CD4-positive, alpha-beta T cell treated with Interleukin-15 for 4 hours (primary cell): ENCODE measurements at places on chromosomes 11 and 22.

- DNase-seq: no peak
Measured at GRCh38 chr11:32184723-32185376, 94.0 kb downstream of the RCN1 start.

DNA sequence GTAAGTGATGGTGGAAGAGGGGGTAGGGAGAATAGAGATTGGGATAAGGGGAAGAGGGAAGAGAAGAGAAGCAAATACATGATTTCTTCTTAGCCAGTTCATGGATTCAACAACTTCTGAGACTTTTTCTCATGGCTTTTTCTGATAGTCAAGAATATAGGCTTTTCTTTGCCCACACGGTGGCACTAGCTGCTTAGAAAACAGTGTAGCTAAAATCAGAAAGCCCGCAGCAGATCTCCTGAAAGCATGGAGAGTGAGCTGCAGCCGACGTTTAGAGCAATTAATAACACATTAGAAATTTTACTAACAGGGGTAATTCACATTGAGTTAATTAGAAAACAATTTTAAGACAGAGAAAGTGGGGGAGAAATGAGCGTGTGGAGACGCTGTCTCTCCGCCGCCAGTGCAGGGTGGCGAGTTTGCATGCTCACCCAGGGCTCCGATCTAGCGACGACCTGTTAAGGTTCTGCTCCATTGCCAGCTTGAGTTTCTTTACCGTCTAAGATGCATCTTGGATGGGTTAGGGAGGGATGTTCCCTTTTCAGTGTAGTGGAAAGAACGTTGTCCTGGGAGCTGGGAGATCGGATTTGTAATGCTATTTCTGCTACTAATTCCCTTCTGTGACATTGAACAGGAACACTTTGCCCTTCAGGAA lies 3.3 kb upstream of the RAG1 start:
- DNase-seq: peak; percentile 54

- no peak for DNase-seq
Measured at GRCh38 chr11:98771791-98772190, 249.0 kb upstream of the CNTN5 start.

DNA sequence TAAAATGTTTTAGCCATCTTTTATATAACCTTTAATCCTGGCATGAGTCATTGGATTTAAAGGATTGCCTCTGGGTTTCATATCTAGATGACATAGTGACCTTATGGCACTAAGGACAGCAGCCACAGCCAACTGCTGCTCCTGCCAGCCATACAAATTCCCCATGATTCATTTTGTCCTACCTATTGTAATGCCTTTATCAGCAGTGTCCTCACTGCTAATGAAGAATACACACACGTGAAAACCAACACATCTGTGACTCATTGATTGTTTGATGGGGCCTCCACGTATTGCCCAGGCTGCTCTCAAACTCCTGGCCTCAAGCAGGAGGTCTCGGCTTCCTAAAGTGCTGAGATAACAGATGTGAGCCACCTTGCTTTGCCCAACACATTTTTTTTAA lies 1.8 kb downstream of the LDHAL6A start:
- DNase-seq: no peak

- DNase-seq: no peak
Measured at GRCh38 chr11:105548359-105548758, 61.5 kb upstream of the GRIA4 start.

GRCh38 chr11:124742555-124742954 lies 2.8 kb downstream of the NRGN start:
- DNase-seq: no peak

- no peak for DNase-seq
Measured at GRCh38 chr11:75161506-75162095, 10.7 kb downstream of the SLCO2B1 start.

- no peak for DNase-seq
Measured at GRCh38 chr11:67651976-67652781, 1.6 kb upstream of the ACY3 start.

DNA sequence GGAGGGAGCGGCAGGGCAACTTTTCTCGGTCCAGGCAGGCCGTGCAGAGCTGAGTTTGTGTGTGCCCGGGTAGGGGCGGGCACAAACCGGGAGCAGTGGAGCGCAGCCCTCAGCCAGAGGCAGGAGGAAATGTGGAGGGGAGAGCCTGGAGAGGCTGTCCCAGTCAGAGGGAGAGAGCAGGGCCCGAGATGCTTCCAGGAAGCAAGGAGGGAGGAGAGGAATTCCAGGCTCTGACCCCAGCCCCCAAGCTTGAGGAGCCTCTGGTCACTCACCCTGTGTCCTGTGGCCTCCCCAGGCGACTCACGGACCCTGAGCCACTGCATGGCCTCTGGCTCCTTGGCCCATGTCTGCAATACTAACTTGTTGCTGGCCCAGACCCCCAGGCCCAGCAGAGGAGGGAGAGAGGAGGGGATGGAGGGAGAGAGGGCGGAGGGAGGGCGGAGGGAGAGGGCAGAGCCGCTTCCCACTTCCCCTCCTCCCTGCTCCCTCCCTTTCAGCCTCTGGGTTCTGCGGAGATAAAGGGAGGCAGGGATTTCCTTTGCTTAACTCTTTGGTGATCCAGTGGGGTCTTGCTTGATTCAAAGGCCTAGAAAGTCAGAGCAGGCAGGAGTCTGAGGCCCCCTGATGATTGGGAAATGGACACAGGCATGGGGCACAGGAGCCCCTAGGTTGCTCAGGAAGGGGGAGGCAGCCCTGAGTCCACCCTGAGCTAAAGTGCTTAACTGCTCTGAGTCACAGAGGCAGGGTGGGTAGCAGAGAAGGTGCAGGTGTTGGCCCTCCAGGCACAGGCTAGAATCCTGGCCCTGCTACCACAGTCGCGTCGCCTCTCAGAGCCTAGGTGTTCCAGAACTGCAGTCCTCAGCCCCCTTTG lies at the start of gene C1QTNF6:
TSS of gene C1QTNF6 (minus strand) at position 357 of the 871 bp plus-strand sequence. CDS start at position 323, 34 bp downstream.
- no peak for DNase-seq

DNA sequence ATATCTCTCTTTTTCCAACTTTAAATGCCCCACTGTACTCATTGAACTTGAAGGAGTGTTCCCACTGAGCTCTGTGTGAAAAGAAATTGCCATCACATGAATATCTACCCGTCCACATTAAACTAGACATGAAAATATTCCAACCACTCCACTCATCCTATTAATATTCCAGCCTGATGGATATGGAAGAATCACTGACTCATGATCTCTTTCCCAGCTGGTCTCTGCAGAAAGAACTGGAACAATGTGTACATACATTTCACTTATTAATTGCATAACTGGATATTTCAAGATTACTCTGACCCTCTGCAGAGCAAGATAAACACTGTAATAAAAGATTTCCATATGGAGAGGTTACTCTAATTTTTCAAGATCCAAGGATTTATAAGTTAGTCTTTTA lies 711.1 kb upstream of the LRRC4C start:
- DNase-seq: no peak

GRCh38 chr11:94766713-94767206 lies 1.4 kb upstream of the AMOTL1 start:
- DNase-seq: no peak

DNA sequence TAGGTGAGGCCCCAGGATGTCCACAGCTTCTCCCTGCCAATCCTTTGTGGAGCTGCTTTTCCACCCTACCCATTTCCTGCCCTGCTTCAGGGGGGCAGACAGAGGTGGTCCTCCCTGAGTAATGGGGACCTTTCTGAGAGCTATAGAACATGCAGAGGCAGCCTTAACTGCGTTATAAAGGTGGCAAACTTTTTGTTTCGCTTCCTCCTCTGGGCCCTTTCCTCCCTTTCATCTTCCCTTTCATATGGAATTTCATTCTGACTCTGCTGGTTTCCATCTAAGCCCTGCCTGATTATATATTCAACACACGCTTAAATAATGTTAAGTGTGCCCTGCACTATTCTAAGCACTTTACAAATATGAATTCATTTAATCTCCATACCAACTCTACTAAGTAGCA lies 169.3 kb upstream of the E2F8 start:
- DNase-seq: no peak

- DNase-seq: no peak
Measured at GRCh38 chr22:19878461-19879245, 24.0 kb upstream of the GNB1L start.

- no peak for DNase-seq
Measured at GRCh38 chr11:72081821-72082453, 1.3 kb downstream of the LRRC51 start.

- DNase-seq: no peak
Measured at GRCh38 chr11:58927393-58928106, 11.7 kb upstream of the GLYATL1 start.

GRCh38 chr22:21022507-21022906 lies 7.5 kb downstream of the P2RX6 start:
- no peak for DNase-seq

GRCh38 chr22:25067851-25068421 lies 115.4 kb downstream of the KIAA1671 start:
- peak; percentile 90 for DNase-seq

DNA sequence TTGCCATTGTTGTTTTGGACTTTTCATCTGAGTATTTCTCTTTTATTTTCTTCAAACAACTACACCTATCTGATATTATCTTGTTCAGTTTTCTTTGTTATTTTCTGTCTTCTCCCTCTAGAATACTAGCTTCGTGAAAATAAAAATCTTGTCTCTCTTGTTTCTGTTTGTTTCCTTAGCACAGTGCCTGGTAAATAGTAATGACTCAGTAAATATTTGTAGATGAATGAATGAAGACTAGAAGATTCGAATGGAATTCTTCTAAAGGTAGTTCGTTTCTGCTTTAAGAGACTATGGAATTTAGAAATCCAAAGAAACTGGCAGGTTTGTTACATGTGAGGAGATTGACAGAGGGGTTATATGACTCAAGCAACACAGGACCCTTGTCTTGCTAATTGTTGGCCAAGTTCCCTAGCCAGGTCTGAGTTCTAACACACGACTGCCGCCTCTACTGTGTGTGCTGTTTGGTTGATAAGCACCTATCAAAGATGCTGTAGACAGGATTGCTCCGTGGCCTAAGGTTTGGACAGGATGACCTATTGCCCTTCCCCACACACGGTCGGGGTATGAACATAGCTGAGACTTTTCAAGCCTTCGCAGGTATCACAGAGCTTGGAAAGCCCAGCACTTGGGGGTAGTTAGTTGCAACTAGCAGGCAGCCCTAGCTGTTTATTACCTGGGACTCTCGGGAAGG lies 831 bp upstream of the TMEM135 start:
- no peak for DNase-seq

GRCh38 chr11:61745781-61746441 lies 6.5 kb upstream of the MYRF start:
- DNase-seq: no peak
